ENCODE measurements at places on chromosomes 1 and 21.

DNA sequence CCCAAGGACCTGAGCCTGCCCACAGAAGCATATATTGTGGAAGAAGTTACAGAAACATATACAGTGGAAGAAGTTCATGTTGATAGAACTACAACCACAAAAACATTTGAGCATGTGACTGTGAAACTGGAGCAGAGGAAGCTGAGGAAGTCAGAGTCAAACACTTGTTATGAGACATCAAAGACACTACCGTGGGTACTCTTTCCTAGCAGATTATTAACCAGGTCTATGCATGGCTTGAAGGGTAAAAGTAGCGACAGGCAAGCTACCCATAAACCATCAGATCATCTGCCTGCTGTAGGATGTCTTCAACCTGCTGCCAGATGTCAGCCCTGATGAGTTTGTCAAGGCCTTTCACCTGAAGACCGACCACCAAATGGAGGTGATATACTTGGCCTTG, 35.8 kb downstream of the IVNS1ABP start:
- DNase-seq: no peak

- DNase-seq: no peak
These were observed 35.0 kb downstream of the FHAD1 start for GRCh38 chr1:15282038-15282437.

- no peak for DNase-seq
These were observed 85.9 kb downstream of the UROD start for GRCh38 chr1:45097944-45098343.

DNA sequence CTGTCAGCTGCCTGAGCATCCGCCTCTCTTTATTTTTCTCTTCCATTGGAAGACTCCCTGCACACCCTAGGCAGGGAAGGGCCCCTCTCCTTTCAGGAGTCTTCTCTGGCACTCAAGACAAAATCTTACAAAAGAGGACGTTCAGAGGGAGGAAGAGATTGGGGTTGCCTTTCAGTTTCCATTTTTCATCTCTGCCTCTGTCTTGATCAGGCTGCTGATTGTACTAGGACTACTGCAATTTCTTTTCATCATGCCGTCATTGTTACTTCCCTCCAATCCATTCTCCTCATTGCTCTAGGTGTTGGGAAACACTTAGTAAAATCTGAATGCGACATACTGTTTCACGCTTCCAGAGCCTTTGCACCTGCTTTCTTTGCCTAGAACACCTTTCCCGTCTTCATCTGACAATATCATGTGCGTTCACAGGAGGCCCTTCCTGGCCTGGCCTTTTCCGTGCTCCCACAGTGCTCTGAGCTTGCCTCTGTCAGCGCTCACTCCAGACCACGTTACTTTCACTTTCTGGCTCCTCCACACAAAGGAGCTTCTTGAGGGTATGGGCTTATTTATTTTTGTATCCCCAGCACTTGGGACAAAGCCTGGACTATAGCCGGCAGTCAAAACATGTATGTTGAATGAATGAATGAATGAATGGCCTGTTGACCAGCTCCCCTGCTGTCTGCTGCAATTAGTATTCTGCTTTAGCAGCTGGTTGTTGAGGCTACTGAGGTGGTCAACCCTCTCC, 10.9 kb downstream of the LRRC71 start:
- no peak for DNase-seq

GRCh38 chr1:1833916-1834325, 55.7 kb upstream of the NADK start:
- DNase-seq: no peak

Measured in NCI-H2029 treated with DMSO at 0.1 percent for 48 hours (cell line).